ENCODE measurements at places on chromosomes 5 and 9.

DNA sequence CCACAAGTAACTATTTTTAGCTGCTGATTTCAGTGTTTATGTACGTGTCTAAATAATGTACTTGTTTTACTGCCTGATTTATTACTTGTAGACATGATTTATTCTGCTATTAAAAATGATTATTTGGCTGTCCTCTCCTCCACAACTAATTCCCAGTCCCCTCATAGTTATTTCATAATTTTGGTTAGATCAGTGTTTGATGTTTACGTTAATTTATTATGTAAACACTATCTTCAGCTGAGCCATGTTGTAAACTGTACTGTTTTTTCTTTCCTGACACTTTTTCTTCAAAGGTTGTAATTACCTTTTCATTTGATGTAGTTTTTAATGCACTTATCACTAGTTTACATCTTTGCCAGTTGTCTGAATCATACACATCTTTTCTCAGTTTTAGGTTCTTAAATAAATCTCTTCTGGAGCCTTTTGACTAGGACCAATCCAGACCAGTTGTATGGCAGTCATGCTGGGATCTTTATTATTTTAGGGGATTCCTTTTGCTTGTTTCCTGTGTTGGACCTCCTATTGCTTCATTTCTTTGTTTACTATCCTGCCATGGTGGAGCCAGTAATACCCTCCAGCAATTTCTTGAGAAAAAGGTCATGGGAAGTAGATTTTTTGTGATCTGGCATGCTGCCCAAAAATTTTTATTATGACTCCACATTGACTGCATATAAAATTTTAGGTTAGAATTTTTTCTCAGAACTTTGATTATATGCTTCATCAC lies 16.1 kb downstream of the AP3S1 start:
- no peak for DNase-seq

DNA sequence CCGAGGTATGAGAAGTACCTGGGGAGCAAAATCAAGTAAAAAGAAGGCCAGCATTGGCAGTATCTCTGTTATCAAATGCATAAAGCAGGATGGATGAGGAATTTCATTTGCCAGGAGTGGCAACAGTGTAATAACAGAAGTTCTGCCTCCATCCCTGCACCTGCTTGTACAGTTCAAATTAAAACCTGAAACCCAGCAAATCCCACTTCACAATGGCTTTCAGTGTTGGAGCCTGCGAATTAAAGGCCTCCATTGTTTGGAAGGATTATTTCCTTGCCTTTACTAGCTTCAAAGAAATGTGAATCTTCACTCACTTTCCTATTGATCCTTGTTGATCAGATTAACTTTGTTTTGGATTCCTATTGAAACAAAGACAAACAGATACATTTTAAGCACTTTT lies 31.5 kb upstream of the IRX1 start:
- DNase-seq, result no peak

DNA sequence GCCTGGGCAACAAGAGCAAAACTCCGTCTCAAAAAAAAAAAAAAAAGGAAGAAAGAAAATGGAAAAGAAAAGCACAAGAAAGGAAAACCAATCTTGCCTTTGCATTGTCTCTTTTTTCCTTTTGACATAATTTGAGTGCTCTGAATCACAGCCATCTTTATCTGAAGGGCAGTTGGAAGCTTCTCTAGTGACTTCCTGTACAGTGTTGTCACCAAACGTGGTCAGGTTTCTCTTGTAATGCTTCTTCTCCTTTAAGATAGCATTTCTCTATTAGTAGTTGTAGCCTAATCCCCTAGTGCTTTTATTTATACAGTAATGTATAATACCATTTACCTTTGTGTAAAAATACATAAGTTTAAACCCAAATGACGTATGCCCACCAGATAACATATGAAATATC lies 18.1 kb downstream of the PRKACG start:
- DNase-seq, result peak; percentile 49

DNA sequence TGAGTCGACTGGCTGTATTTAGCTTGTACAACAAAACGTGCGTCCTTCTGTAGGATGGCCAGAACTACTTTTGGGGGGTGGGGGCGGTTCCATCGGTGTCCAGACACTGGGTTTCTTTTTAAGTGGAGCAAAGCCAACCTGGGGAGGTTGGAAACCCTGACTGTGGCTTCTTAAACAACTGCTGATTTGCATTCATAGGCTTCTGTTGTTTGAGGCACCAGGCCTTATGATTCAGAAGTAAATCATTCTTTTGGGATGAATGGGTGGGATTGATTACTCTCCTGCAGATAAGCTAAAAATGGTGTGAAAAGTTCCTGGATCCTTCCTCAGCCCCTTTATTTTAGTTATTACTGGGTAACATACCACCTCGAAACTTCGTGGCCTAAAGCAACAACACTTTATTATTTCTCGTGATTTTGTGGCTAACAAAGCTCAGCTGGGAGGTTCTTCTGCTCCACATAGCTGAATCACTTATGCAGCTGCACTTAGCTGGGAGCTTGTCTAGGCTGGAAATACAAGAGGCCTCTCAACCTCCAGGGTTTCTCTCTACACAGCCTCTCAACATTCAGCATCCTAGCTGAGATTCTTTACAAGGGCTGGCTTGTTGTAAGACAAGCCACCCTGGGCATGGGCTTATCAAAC lies 12.2 kb upstream of the SMIM32 start:
- DNase-seq, result no peak

- DNase-seq, result no peak
Observed at GRCh38 chr9:124511891-124512805, 4.9 kb upstream of the NR5A1 start.

GRCh38 chr9:88781628-88782391 lies 209.5 kb upstream of the S1PR3 start:
- peak; percentile 67 for DNase-seq

DNA sequence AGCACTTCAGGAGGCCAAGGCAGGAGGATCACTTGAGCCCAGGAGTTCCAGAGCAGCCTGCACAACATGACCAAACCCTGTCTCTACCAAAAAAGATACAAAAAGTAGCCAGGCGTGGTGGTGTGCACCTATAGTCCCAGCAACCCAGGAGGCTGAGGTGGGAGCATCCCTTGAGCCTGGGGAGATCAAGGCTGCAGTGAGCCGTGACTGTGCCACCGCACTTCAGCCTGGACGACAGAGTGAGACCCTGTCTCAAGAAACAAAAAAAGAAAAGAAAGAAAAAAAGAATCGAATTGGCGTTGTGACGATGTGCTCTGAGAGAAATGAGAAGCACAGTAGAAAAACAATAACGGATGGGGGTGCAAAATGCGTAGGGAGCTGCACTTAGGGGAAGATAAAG lies 101.4 kb downstream of the NDFIP1 start:
- DNase-seq, result no peak

DNA sequence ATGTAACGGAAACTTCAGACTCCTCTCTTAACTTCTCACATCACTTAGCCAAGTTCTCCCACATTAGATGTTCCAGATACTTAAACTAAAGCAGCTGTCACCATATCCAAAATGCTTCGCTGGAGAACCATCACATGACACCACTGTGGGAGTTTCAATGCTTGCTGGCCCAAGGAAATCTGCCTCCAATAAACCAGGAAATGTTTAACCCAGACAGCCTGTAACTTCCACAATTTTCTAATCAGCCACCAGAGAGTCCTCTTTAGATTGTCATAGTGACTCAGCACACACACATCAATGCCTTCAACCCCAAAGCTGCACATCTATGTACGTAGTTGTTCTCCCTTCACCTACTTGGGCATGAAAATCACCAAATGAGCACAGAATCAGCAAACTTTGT lies 118.7 kb downstream of the LPAR1 start:
- peak; percentile 89 for DNase-seq

GRCh38 chr9:93464395-93464794 lies 11.0 kb upstream of the FAM120AOS start:
- peak; percentile 62 for DNase-seq

DNA sequence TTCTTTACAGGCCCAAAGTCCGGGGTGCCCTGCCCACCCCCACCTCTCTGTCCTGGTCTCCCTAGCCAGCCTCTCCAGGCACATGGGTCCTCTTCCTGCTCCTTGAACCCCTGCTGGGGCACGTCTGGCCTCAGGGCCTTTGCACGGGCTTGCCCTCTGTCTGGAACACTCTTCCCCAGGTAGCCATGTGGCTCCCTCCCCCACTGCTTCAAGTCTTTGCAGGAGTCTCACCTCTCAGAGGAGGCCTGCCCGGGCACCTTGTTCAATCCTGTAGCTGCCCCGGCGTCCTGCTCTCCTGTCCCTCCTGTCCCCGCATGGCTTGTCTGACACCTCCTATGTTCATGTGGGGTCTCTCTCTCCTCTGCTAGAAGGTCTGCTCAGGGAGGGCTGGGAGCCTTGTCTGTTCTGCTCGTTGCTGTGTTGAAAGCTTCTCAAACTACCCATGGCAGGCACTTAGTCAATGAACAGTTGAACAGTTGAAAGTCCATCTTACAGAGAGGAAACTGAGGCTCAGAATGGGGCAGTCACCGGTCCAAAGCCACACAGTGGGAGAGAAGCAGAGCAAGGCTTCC lies 241.4 kb downstream of the PBX3 start:
- no peak for DNase-seq

- peak; percentile 97 for DNase-seq
Observed at GRCh38 chr5:42950456-42951292, 89.4 kb downstream of the ANXA2R start.

- no peak for DNase-seq
Observed at GRCh38 chr9:69397384-69398214, 72.6 kb downstream of the ENTREP1 start.

GRCh38 chr5:10479154-10479721 lies 37.6 kb downstream of the ROPN1L start:
- DNase-seq, result no peak

- peak; percentile 20 for DNase-seq
Observed at GRCh38 chr9:135797507-135798262, 95.7 kb downstream of the KCNT1 start.

GRCh38 chr9:37753489-37754190 lies at the start of gene TRMT10B:
Gene TRMT10B (plus strand): TSS chr9:37753805. CDS start chr9:37761932, 8,127 bp downstream.
- DNase-seq, result peak; percentile 72

DNA sequence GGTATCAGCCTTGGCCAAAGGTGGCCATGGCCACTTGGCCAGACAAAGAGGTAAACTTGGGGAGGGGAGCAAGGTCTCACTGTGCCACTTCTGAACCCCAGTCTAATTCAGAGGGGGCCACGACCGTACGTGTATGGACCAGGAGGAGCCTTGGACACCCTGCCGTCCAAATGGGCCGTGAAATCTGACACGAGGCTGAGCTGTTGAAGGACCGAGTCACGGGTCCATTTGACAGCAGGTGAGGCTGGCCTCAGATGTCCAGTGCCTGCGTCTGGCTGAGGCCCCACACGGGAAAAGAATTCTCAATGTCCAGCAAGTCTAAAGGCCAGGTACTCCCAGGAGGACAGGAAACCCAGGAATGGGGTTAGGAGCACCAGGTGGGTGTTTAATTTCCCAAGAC lies 17.7 kb downstream of the CMBL start:
- DNase-seq, result no peak

DNA sequence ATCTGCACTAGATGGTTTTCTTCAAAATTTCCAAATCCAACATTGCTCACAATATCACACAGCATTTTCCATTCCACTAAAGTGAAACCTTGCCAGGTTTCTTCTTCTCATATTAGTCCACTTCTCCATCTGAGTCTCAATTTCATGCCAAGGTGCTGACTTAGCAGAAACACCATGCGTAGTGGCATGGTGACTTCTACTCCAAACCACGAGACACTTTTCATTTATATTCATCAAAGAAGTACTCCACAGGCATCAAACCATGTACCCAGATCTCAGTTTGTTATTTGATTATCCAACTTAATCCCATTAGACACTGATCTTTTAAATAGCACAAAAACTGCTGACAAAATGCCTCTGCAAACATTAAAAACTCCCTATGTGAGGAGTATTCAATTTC lies 233.4 kb upstream of the ITGA1 start:
- DNase-seq, result no peak

DNA sequence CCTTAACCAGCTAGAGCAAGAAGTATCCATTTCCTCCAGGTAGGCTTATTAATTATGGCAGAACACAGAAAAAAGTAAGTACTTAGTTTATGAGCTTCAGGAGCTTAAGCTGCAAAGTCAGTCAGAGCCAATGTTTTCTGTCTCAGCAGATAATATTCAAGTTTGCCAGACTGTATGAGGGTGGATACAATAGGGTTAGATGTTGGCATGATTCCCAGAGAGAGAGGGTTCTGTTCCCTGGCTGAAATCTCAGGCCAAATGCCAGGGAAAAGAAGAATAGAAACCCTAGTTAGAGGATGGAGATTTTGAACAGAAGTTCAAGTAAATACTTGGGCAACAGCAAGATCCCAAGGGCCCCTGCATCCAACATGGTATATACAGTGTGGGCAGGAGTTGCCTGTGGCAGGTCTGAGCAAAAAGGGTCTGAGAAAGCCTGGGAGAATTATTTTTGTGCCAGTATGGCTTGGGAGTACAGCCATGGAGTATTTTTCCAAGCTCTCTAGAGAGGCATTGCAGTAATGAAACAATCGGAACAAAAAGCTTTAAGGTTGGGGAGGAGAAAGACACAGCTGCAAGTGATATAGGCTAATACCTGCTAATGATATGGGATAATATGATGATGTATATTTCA lies 31.0 kb upstream of the ISOC1 start:
- DNase-seq, result no peak

GRCh38 chr5:17763301-17763700 lies 129.0 kb downstream of the TAF11L14 start:
- no peak for DNase-seq

DNA sequence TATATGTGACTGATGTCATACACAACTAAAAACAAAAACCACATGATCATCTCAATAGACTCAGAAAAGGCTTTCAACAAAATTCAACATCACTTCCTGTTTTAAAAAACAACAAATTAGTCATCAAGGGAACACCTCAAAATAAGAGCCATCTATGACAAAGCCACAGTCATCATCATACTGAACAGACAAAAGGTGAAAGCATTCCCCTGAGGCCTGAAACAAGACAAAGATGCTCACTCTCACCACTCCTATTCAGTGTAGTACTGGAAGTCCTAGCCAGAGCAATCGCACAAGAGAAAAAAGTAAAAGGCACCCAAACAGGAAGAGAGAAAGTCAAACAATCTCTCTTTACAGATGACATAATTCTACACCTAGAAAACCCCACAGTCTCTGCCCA lies 893.5 kb upstream of the EDIL3 start:
- no peak for DNase-seq

GRCh38 chr9:113648048-113648447 lies 184.5 kb downstream of the RGS3 start:
- no peak for DNase-seq

GRCh38 chr9:74044844-74045243 lies 452.3 kb upstream of the RORB start:
- no peak for DNase-seq

GRCh38 chr9:121662891-121663580 lies 11.6 kb downstream of the DAB2IP start:
- DNase-seq, result no peak

DNA sequence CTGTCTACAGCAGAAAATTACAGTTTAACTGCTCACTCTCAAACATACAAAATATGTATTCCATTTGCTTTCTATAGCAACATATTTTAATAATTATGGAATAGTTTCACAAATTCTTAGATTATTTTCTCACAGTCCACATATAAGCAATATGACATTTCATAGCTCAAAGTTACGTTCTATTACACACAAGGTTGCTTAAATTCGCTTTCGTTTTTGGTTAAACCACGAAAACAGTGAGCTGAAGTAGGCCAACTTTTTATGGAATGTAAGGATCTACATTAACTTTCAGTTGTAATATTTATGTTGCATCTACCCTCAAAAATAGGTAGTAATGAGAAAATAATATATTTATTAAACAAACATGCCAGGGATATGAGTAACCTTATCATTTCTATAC lies 966.0 kb upstream of the ACO1 start:
- no peak for DNase-seq
